ENCODE measurements at places on chromosomes 1 and 21.

GRCh38 chr1:25430967-25431881 lies 527 bp downstream of the MACO1 start:
- no peak for DNase-seq

GRCh38 chr21:45338311-45339017 lies 50.8 kb upstream of the POFUT2 start:
- DNase-seq: no peak

- no peak for DNase-seq
These were observed 39.3 kb downstream of the TCP10L start for GRCh38 chr21:32545948-32546441.

- DNase-seq: no peak
These were observed 16.2 kb upstream of the MYBPHL start for GRCh38 chr1:109322974-109323373.

DNA sequence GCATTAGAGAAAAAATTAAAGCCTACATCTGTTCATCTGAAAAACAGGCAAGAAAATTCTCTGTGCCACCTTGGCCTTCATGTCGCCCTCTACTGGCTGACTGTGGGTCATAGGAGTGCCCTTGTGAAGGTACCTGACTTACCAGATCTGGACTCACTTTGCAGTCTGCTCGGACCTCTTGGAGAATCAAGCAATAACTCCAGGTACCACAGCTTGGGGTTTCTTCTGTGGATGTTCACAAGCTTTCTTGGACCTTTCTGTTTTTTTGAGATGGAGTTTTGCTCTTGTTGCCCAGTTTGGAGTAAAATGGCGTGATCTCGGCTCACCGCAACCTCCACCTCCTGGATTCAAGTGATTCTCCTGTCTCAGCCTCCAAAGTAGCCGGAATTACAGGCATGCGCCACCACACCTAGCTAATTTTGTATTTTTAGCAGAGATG lies 2.4 kb upstream of the PRAMEF18 start:
- peak; percentile 19 for DNase-seq

DNA sequence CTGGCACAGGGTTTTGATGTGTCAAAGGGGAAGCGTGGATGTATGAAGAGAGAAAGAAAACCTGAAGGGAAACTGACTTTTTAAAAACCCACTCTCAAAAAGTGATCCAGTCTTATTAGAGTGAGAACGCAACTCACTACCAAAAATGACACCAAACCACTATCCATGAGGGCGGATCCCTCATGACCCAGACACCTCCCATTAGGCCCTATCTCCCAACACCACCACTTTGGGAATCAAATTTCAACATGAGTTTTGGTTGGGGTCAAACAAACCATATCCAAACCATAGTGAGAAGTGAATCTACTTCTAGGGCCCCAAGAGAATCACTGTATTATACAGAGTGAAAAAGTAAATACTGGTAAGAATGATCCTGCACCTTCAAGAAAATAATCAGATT lies 53.5 kb downstream of the FNBP1L start:
- DNase-seq: no peak

DNA sequence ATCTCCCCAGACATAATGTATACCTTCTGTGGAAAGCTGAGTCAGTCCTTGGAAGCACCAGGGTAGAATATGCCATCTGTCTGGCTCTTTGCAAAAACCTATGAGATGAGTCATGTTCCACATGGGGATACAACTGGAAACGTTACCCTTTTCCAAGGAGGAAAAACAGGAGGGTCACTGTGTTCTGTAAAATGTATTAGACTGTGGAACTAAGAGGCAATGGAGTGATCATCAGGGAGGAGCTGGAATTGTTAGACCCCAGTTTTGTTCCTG lies 16.1 kb upstream of the PSMD4 start:
- DNase-seq: no peak

GRCh38 chr1:75559136-75559535 lies 51.8 kb downstream of the SLC44A5 start:
- DNase-seq: no peak

DNA sequence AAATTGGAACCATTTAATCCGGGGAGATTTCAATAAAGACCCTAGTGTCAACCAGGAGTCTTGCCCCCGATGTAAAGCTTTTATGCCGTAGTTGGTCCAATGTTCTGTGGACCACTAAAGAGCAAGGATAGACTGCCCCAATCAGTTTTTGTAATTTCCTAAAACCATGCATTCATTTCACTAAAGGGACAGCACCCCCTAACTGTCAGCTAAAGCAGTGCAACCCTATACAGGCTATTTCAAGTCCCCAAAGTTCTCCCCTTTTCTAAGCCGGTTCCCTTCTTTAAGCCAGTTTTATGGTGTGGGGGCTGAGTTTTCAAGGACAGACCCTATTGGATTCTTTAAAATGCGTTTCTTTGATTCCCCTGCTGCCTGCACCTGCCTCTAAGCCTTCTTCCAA lies 12.7 kb upstream of the PDPN start:
- no peak for DNase-seq

- DNase-seq: no peak
These were observed 36.4 kb upstream of the HHAT start for GRCh38 chr1:210292231-210292871.

GRCh38 chr1:116895073-116895472 lies 14.6 kb upstream of the PTGFRN start:
- DNase-seq: no peak

DNA sequence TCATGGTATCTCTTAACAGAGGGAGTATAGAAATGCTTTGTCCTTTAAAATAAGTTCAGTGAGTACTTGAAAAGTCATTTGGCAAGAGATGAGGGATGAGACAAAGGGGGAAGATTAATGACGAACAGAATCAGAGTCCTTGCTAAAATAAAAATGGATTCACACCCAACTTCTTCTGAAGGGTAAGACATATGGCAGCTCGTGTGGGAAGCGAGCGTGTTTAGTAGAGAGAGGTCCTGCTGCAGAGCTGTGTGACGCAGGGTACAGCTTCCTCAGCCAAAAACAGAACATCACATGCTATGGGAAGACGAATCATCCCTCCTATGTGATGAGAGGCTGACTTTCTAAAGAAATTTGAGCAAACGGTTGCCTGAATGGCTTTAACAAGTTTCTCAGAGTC lies 158.5 kb upstream of the LMO4 start:
- no peak for DNase-seq

DNA sequence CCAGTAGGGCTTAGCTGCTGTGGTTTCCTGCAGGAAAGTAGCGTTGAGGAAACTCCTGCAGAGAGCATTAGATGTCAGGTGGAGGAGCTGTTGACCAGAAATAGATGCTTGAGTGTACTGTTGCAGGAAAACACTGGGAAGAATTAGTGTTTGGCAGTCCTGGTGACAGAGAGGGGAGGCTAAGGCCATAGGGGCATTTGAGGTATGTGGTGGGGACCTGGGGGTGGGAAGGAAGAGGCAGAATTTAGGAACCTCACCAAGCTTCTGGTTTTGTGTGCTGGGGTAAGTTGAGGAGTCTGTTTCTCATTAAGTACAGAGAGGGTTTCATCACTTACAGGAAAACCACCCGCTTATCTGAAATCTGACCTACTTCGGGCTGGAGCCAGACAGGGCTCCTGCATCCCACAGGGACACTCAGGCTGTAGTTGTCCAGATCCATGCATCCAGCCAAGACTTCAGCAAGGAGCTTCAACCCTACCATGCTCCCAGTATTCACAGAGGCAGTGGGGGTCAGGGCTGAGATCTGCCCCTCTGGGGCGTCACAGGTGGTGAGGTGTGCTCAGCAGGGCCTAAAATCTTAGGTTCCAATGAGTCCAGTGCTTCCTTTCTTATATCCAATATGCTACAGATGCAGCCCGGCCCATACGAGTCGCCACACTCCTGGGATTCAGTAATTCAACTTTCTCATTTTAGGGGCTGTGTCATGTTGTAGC lies 15.1 kb downstream of the SH2D2A start:
- no peak for DNase-seq

DNA sequence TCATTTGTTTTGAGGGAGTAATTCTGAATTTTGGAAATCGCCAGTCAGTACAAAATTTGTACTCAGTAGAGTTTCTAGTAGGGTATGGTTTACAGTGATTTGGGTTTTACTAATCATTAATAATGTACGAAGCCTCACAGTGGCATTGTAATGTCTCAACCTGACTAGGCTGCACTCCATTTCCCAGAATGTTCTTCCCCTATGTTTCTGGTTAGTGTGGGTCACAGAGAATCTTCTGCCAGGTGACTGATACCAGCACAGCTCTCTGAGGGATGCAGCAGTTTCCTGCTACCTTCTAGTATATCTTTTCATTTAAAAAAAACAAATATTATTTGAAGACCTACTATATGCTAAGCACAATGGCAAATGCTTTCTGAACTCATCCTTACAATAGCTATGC lies 112.9 kb downstream of the PTPN14 start:
- DNase-seq: no peak

GRCh38 chr1:109148987-109149561 lies 35.2 kb downstream of the ELAPOR1 start:
- no peak for DNase-seq

DNA sequence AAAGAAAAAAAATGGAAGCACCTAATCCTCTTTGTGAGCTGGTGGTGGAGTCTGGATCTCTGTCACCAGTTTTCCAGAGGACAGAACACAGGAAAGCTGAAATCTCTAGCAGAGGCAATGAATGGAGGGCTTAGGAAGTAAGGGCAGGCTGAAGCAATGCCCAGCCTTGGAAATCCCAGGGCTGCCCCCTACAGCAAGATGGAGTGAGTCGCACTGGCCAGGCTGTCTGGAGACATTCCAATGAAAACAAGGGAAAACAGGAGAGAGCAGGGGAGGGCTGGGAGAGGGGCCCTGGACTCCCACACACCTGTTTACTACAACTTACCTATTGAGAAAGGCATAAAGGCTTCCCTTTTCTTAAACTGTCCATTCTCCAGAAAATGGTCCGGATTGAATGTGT lies 25.9 kb downstream of the CYP2J2 start:
- DNase-seq: no peak

GRCh38 chr1:79692519-79692918 lies 686.0 kb upstream of the ADGRL4 start:
- no peak for DNase-seq

DNA sequence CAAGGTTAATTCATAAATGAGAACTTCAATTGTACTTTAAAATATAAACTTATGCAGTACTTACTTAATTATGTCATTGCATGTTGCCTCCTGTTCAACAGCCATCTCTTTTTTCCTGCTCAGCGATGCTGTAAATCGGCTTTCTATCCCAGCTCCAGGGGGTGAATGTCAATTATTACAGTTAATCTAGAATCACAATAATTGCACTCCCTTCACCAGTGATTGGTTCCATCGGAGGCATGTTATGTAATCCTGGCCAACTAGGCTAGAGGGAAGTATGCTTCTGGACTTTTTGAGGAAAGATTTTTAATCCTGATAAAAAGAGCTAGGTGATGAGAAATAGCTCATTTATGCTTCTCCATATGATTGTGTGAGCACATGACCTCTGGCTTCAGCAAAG lies 53.8 kb upstream of the SGIP1 start:
- DNase-seq: no peak

DNA sequence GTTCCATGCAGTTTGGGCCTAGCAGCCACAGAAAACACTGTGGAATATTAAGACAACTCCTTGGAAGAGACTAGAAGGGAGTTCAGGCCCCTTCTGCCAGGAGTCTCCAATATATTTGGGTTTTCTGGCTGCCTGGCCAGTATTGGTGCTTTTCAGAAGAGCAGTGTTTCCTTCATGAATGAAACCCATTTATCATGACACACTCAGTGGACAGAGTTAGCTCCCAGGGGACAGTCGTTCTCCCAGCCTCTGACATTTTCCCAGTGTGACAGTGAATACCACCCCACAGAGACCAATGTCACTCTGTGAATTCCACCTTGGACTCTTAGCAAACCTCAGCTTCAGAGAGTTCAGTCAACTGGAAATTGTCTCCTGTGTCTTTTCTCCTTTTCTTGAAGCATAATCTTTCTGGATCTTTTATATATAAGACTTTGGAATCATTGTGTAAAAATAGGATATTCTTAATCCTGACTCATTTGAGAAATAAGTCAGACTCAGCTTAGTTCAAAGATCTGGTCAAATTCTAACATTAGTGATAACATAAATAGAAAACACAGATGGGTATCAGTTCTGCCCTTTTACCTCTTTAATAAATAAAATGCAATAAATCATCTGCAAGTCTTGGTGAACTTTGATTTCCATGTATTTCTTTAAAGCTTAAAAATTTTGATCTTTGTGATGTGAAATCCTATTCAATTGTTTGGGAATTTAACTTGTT lies 40.4 kb downstream of the GNG12 start:
- no peak for DNase-seq

DNA sequence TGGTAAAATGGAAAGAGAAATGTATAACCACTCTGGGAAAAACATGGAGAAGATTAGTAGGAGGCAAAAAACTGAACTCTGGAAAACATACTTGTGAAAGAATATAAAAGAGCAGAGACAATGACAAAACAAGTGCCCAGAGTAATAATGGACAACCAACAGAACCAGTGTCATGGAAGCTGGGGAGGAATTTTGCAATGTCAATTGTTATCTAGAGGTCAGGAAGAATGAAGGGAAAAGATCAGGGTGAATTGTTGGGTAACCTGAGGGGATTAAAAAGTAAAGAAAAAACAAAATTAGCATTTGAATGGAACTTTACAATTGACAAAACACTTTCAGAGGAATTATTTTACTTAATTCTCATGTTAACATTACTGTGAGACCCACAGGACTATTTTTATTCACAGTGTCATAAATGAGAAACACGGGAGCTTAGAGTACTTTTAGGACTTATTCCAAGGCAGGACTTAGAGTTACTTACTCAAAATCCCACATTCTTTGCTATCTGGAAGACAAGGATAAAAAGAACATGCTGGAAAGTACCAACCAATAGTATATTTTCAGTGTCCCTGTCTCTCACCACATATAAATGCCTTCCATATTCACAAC lies 19.5 kb downstream of the JAM2 start:
- no peak for DNase-seq

Measured in stimulated activated CD8-positive, alpha-beta memory T cell treated with anti-CD3 and anti-CD28 coated beads, Interleukin-12 subunit alpha, Interleukin-12 subunit beta, amount 100 ng/mL, for 1 hour (primary cell).